Activated T-cell treated with anti-CD3 and anti-CD28 coated beads for 4 hours (primary cell): ENCODE measurements at places on chromosomes 3 and 15.

DNA sequence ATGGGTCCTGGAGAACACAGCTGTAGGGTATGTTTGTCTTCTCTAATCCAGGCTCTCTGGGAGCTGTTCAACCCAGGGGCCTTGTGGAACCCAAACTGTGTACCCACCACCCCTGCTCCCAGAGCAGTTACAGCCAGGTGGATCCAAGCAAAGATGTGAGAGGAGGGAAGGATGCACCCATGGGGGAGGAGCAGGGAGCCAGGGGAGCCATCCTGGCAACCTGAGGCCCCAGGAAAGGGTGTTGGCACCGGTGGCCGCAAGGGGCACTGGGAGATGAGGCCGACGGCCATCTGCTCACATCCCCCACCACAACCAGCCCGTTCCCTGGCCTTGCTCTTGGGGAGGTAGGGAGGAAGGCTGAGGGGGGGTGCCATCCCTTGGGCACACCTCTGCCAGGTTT lies 43.2 kb downstream of the CMTM6 start:
- no peak for DNase-seq

GRCh38 chr3:58022490-58022889 lies 14.3 kb downstream of the FLNB start:
- DNase-seq, result no peak

DNA sequence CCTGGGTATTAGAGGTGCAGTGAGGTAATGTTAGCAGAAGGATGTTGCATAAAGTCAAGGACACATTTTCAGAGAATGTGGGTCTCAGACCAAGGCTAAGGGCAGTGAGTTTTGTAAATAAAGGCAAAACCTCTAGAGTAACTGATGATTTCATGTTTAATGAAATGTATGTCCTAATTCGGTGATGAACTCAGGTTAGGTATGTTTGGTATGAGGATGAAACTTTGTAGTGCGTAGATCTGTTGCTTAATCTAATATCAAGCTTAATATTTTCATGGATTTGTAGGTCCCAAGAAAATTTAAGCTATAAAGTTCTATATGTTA lies 3.6 kb downstream of the USP50 start:
- DNase-seq, result no peak

DNA sequence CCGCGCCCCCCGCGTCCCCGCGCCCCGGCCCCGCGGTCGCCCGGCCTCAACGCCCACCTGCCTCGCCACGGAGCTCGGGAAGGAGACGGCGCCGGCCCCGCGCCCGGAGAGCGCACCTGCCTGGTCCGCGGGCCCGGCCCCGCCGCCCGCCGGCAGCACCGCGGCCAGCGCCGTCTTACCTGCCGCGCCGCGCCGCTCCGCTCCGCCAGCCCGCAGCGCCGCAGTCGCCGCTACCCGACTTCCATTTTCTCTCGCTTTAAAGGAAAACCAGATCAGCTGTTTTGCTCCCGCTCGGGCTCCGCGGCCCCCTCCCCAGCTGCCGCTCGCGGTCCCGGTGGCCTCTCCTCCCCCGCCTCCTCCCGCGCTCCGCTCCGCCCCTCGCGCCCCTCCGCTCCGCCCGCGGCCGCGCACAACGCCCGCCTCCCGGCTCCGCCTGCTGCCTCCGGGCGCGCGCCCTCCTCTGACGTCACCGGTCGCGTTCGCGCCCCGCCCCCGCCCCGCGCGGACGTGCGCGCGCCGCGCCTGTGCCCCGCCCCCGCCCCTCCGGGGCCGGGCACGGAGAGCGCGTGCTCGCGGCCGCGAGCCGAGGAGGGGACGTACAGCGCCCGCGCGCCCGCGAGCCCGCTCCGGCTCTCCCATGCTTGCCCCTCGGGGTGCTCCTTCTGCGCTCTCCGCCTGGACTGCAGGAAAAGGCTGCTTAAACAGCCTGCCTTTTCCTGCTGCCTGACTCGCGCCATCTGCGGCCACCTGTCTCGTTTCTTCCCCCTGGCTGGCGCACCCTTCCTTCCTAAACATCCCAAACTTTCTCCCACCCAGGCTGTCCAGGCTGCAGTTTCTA lies 159.8 kb upstream of the CHRNA7 start:
- DNase-seq, result peak; percentile 81

DNA sequence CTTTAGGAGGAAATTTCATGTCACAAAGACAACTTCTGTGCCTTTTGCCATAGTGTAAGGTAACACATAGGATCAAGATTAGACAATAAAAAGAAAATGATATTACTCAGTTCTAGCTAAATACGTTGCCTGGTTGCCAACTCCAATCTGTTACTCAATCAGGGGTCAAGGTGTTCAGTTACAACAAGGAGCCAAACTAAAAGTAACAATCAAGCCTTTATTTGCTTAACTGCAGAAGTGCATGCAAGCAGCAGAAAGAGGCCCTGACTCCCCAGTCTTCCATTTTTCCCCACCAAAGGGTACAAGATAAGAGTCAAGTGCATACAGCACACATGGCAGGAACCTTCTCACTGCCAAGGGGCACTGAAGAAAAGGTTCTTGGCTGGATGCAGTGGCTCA lies 28.3 kb upstream of the PPP4R2 start:
- DNase-seq, result no peak

GRCh38 chr3:62559831-62560445 lies 186.6 kb upstream of the FEZF2 start:
- DNase-seq, result no peak

DNA sequence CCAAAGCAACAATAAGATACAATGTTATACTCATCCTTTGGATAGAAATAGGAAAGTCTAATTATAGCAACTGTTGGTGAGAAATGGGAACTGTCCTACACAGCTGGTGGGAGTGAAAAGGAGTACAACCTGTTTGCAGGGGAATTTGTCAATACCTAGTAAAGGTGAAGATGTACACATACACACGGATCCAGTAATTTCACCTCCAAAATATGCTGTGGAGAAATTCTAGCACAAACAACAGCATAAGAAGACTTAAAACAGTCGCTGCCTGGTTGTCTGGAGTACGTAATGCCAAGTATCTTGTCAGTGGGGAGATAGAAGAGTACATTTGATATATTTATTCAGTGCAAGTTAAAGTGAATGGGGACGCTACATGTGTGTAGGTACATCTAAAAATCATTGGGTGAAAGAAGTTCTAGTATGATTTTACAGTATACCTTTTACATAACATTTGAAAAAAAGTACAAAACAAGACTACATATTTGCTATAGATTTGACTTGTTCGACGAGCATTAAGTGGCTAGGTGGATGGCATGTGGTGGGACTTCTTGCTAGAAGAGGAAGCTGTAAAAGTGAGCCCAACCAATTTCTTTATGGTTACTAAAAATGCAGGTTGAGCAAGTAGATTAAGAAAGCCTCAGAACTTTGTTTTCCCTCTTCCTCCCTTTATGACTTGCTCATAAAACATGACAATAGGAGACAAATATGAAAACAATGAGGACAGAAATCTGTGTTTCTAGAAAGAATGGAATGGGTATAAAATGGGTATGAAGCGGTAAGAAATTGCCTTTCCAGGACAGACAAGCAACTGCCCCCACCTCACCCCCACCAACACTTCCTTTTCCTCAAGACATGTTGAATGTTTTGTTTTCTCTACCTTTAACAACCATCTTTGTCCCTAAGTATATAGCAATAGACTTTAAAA lies 50.2 kb upstream of the CCR4 start:
- DNase-seq, result no peak
